ENCODE measurements at places on chromosomes 2 and 18. TPM values are rescaled to one million over a fixed set of nuclear protein-coding genes. Genes with fewer than 3 reads are reported as not detected.

GRCh38 chr2:1518867-1519530, 105.7 kb downstream of the TPO start:
- H3K4me3 ChIP-seq = no peak overlapping the region
- no peak for DNase-seq
- H3K27me3 ChIP-seq = no peaks in the 10 kb centered on the region
- peaks cover 15% of the 10 kb centered on the region for H3K4me1 ChIP-seq

- no peak for DNase-seq
- H3K36me3 ChIP-seq = no peaks in the 10 kb centered on the region
- no peaks in the 10 kb centered on the region for H3K4me1 ChIP-seq
- H3K27ac ChIP-seq = no peak overlapping the region
Measured at GRCh38 chr2:236120141-236120601, 48.0 kb downstream of the GBX2 start.

DNA sequence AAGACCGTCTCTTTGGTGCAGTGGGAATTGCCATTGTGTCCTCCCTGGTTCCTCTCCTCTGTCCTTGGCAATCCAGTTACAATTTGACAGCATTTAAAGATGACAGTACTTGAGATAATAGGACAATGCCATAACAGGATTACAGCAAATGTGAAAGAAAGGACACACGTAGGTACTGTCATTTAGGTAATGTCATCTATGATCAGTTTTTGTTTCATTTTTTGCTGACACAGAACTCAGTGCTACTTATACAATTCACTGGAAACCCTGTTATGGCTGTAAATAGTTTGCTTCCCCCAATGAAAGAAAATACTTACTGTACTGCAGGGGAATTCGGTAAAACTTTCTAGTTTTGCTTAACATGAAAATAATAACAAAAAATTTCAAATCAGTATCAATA, 65.2 kb downstream of the BCL11A start:
- H3K27ac ChIP-seq = no peak overlapping the region
- DNase-seq = no peak
- H3K4me1 ChIP-seq = no peaks in the 10 kb centered on the region
- H3K27me3 ChIP-seq = peaks cover 29% of the 10 kb centered on the region
- H3K36me3 ChIP-seq = no peaks in the 10 kb centered on the region
- H3K4me3 ChIP-seq = no peak overlapping the region

DNA sequence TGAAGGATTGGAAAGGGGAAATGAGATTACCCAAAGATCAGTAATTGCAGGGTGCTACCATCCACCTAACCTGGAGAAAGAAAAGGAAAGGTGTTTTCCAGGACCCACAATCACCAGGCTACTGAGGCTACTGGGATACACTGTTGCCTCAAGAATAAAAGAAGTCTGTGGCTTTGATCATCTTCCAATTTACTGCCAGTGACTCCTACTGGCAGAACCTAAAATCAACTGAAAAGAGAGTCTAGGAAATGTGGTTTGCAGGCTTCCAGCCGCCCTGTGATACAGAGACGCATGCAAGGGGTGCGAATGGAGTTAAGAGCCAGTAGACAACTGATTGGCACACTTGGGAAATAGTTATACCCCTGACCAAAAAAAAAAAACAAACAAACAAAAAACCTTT, 16.6 kb upstream of the TTL start:
- DNase-seq = peak; percentile 19
- H3K4me3 ChIP-seq = no peak overlapping the region
- peaks cover 47% of the 10 kb centered on the region for H3K27me3 ChIP-seq
- H3K27ac ChIP-seq = no peak overlapping the region

- H3K4me3 ChIP-seq = no peak overlapping the region
- H3K27me3 ChIP-seq = no peaks in the 10 kb centered on the region
- DNase-seq = no peak
- H3K36me3 ChIP-seq = peaks cover 29% of the 10 kb centered on the region
Measured at GRCh38 chr2:196195302-196195701, 23.9 kb upstream of the STK17B start.

DNA sequence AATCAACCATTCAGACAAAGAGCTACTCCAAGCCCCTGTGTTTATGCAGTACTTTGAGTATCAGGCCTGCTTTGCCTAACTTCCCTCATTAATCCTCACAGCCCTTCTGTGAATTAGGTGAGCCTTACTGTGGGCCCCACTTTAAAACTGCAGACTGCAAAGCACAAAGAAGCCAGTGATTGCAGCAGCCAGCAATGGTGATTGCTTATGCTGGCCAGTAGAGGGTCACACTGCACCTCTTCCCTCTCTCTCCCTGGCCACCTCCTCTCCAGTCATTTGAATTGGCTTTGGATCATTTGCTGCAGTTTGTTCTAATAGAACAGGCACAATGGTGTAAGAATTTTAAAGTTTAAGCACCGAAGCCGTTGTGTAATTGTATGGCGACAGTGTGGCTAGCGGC, 229.9 kb downstream of the AGPS start:
- H3K27me3 ChIP-seq = peaks cover 7% of the 10 kb centered on the region

DNA sequence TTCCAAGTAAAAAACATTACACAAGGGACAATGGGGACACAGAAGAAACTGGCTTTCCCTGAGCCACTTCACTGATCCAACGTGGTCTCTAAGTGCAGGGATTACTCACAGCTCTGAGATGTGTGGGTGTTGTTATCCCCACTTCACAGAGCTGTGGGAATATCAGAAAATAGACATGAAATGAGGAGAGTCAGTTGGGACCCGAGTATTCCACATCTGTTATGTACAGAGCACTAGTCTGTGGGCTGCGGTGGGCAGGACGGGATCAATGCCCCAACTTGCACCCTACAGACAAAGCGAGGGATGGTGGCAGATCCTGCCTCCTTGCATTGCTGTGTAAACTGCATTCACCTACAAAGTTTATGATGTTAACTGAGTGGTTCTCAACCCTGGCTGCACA, 11.7 kb downstream of the LAMA1 start:
- no peak overlapping the region for H3K4me3 ChIP-seq
- DNase-seq = no peak
- no peaks in the 10 kb centered on the region for H3K4me1 ChIP-seq
- H3K27me3 ChIP-seq = no peaks in the 10 kb centered on the region
- H3K36me3 ChIP-seq = no peaks in the 10 kb centered on the region

GRCh38 chr2:230230087-230230486, 4.6 kb downstream of the SP140 start:
- H3K36me3 ChIP-seq = peaks cover 59% of the 10 kb centered on the region
- H3K4me1 ChIP-seq = peaks cover 66% of the 10 kb centered on the region
- H3K27ac ChIP-seq = peak overlapping the region; percentile 53
- no peak for DNase-seq
- peak overlapping the region; percentile 60 for H3K4me3 ChIP-seq

- no peaks in the 10 kb centered on the region for H3K27me3 ChIP-seq
- no peak overlapping the region for H3K27ac ChIP-seq
- H3K4me1 ChIP-seq = no peaks in the 10 kb centered on the region
- H3K36me3 ChIP-seq = no peaks in the 10 kb centered on the region
- H3K4me3 ChIP-seq = no peak overlapping the region
Measured at GRCh38 chr2:228253752-228254151, 72.3 kb upstream of the SPHKAP start.

- no peak overlapping the region for H3K4me3 ChIP-seq
- no peak overlapping the region for H3K27ac ChIP-seq
- H3K27me3 ChIP-seq = no peaks in the 10 kb centered on the region
- DNase-seq = no peak
- no peaks in the 10 kb centered on the region for H3K36me3 ChIP-seq
Measured at GRCh38 chr2:55106148-55106547, 55.9 kb upstream of the RTN4 start.

- H3K36me3 ChIP-seq = no peaks in the 10 kb centered on the region
- H3K27me3 ChIP-seq = peaks cover 9% of the 10 kb centered on the region
- no peak overlapping the region for H3K27ac ChIP-seq
- no peak overlapping the region for H3K4me3 ChIP-seq
- H3K4me1 ChIP-seq = no peaks in the 10 kb centered on the region
- no peak for DNase-seq
Measured at GRCh38 chr18:75462178-75462832, 34.8 kb upstream of the SMIM21 start.

DNA sequence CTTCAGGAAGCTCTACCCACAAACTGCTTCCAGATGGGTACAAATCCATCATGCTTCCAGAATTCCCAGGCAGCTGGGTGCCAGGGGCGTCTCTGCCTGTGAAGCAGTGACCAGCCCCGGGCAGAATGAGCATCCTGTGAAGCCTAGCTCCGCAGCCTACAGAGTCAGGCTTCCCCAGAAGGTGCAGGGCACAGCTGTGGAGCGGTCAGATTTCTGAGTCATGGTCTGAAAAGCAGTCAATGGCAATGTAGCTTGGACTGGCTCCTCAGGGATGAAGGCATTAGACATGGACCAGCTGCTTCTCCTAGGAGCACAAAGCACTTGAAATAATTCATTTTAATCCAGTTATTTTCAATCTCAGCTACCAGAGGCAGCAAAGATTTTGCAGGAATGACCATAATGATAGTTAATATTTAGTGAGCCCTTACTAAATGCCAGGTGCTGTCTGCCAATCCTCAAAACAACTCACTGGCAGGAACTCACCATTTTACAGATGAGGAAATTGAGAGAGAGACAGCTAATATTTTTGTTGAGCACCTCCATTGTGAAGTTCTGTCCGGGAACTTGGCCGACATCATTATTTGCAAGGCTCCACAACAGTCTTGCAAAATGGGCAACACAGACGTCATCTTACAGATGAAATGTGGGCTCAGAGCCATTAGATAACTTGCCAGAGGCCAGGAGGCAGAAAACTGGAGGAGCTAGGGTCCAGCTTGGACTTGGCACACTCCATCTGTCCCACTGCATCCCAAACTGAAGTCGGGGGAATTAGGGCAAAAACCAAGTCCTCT, 31.7 kb downstream of the ACMSD start:
- no peaks in the 10 kb centered on the region for H3K4me1 ChIP-seq
- H3K27me3 ChIP-seq = no peaks in the 10 kb centered on the region
- no peak overlapping the region for H3K4me3 ChIP-seq
- H3K36me3 ChIP-seq = no peaks in the 10 kb centered on the region
- DNase-seq = no peak

DNA sequence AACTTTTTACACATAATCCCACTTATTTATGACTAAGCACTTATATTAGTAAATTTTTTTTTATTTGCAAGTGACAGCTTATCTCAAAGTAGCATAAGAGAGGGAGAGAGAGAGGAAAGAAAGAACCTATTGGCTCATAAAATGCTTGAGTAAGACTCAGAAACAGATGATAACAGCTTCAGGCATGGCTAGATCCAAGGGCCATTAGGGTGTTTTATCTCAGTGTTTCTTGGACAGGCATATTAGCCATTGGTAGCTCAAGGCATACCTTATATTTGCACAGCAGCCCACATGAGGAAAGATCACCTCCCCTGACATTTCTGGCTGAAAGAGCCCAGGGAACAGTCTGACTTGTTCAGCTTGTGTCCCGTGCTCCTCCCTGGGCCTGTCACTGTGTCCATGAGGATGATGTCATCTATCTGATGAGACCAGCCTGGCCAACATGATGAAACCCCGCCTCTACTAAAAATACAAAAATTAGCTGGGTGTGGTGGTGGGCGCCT, 64.4 kb downstream of the IL1R2 start:
- peaks cover 2% of the 10 kb centered on the region for H3K36me3 ChIP-seq
- no peak overlapping the region for H3K27ac ChIP-seq
- DNase-seq = no peak
- H3K27me3 ChIP-seq = no peaks in the 10 kb centered on the region
- H3K4me1 ChIP-seq = no peaks in the 10 kb centered on the region

DNA sequence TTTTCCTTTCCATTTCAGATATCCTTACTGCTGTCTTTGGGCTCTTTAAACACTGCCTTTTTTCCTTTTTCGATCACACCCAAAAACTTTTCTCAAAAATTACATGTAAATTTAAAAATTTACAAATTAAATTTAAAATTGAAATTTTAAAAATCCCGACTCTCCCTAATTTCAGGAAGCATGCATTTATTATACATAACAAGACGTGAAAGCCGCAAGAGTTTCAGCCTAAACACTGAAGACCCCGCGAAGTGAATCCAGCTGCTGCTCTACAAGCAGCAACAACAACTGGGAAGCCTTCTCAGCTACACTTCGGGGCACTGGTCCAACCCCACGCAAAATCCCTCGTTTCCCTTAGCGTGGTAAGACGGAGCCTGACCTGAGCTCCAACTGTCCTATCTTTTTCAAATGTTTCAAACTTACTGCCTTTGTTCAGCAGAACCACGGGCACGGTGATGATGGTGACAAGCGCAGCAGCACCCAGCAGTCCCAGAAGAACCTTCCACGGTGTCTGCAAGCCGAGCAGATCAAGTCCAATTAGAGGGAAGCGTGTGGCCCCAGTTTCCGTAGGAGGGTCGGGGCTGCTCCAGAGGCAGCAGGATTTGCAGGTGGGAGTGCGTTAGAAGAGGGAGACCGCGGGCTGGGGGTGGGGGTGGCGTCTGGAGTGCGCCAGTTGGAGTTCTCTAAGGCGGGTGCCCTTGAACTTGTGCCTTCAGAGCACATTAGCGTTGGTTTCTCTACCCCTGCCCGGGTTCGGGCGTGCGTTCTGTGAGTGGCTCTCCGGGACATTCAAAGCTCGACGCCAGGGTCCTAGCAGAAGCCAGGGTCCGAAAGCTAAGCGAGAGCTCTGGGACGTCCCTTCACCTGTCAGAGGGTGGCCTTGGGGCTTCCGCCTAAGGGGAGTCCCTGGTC, 783 bp downstream of the DPP4 start:
- DNase-seq = peak; percentile 45
- H3K27me3 ChIP-seq = no peaks in the 10 kb centered on the region
- peak overlapping the region; percentile 88 for H3K27ac ChIP-seq
- peaks cover 71% of the 10 kb centered on the region for H3K36me3 ChIP-seq

- peak overlapping the region; percentile 96 for H3K27ac ChIP-seq
- peak overlapping the region; percentile 70 for H3K4me3 ChIP-seq
- H3K27me3 ChIP-seq = no peaks in the 10 kb centered on the region
- peaks cover 68% of the 10 kb centered on the region for H3K4me1 ChIP-seq
- H3K36me3 ChIP-seq = peaks cover 17% of the 10 kb centered on the region
Measured at GRCh38 chr2:68203587-68203986, 45.9 kb downstream of the PNO1 start.

Gene ALPG
- not detected for total RNA-seq

Gene LRP1B
- not detected for total RNA-seq

Gene SCTR
- total RNA-seq = not detected

Gene WDFY1
- total RNA-seq = 55.0 TPM

Gene RIT2
- total RNA-seq = not detected

Gene IL1F10
- total RNA-seq = not detected

Gene COPS8
- total RNA-seq = 43.6 TPM

Gene CHAC2
- total RNA-seq = 21.9 TPM

All from activated CD8-positive, alpha-beta memory T cell treated with anti-CD3 and anti-CD28 coated beads, Interleukin-2, amount 10 ng/mL, durations not matched to agents 7 days and 5 days (primary cell).